ENCODE measurements at places on chromosomes 4 and X.
A peak's percentile ranks its signal among the peaks of the same experiment; 100 is the strongest.

DNA sequence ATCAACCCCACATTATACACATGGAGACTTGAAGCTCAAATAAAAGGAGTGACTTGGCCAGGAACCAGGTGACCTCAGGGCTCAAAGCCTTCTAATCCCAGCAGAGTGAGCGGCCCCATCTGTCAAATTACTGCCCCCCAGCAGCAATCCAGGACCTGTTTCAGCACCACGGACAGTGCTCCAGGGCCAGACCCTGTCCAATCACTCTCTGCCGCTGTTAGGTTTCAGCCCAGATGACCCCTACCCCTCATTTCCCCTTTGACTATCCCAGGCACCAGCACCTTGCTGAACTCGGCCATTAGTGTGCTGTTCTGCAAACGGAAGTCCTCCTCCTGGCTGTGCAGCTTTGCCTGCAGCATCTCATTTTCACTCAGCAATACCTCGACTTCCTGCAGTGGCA, 5.1 kb downstream of the GRIPAP1 start:
- no peak for DNase-seq

GRCh38 chrX:19840899-19841648, 46.3 kb downstream of the SH3KBP1 start:
- peak; percentile 13 for DNase-seq

- DNase-seq: no peak
These were observed 743.8 kb upstream of the INTU start for GRCh38 chr4:126888968-126889367.

- no peak for DNase-seq
These were observed 7.3 kb downstream of the CCDC22 start for GRCh38 chrX:49242545-49243066.

DNA sequence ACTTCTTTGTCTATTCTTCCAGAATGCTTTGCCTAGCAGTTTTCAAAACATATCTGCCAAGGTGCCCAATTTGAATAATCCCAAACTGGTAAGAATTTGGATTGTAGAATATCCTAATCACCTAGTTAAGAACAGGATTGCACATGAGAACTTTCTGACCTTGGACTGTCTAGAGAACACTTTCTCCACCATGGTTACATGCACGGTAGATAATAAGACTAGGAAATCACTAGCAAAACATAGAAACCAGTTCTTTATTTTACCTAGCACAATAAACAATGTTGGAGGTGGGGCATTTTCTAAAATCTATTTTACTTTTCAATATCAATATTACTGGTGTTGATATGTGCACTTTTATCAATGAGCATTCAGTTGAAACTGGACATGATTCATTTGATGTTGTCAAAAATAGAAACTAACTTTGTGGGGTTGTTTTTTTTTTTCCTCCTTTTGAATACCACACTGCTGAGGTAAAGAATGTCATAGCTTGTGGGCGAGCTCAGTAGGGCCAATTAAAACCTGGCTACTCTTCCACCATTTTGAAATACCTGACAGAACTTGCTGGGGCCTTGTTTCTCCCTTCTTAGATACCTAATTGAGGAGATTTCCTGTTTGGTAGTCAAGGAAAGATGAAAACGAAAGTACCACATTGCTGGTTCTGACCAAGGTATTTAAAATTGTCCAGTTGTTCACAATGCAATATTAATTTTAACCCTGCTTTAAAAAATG, 10.4 kb downstream of the MID1IP1 start:
- DNase-seq: no peak

DNA sequence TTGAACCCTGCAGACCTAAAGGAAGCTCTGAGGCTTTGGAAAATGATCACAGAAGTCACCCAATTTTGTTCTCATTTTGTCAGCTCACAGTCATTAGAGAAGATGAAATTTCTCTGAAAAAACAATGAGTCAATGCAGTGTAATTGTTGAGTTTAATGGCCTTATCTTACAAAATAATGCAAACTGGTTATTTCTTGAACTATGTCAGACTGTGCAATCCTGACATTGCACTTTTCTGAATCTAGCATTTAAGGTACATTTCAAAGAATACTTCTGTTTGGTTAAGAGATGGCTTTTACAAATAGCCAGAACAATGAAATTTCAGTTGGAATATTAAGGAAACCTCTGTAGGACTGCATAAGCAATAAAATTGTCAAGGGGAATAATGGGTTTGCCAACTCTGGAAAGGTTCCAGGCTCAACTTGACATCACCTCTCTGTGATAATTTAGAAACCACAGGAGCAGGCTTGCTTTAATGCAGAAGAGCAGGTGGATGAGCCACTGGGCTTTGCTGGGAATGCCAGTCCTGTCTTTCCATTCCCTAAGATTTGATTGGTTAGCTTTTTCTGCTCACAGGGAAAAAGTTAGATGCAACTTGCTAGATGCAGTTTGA, 222.8 kb downstream of the FRMPD4 start:
- no peak for DNase-seq

GRCh38 chr4:36640876-36641275, 359.5 kb downstream of the DTHD1 start:
- no peak for DNase-seq

DNA sequence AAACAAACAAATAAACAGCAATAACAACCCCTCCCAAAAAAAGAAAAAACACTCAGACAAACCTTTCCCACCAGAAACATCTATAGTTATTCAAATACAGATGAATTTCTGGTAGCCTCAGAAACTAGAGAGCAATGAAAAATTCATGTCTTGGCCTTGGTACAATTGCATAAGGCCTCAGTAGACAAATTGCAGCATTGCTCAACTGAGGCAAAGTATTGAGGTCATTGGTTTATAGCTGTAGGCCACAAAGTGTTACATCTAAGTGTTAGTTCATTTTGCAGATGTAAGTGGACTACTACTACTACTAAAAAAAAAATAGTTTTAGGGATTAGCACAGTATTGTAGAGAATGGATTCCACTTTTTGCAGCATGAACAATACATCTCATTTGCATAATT, 2268.3 kb downstream of the ARAP2 start:
- DNase-seq: no peak

- DNase-seq: no peak
These were observed 8.4 kb upstream of the SORBS2 start for GRCh38 chr4:185820146-185821028.

GRCh38 chrX:43450355-43450754, 205.7 kb upstream of the MAOA start:
- DNase-seq: no peak

DNA sequence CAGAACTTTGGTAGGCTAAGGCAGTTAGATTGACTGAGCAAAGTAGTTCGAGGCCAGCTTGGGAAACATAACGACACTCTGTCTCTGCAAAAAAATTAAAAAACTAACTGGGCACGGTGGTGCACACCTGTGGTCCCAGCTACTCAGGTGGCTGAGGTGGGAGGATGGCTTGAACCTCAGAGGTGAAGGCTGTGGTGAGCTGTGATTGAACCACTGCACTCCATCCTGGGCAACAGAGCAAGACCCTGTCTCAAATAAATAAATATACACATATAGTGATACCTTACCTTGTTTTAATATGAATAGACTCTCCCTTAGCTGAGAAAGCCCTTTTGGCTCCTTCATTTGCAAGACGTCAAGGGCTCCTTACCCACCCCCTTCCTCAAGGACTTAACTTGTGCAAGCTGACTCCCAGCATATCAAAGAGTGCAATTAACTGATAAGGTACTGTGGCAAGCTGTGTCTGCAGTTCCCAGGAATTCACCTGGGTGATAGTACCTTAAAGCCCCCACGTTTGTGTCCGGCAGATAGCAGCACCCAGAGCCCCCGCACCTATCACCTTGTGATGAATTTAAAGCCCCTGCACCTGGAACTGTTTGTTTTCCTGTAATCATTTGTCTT, 655.6 kb upstream of the GALNTL6 start:
- no peak for DNase-seq

DNA sequence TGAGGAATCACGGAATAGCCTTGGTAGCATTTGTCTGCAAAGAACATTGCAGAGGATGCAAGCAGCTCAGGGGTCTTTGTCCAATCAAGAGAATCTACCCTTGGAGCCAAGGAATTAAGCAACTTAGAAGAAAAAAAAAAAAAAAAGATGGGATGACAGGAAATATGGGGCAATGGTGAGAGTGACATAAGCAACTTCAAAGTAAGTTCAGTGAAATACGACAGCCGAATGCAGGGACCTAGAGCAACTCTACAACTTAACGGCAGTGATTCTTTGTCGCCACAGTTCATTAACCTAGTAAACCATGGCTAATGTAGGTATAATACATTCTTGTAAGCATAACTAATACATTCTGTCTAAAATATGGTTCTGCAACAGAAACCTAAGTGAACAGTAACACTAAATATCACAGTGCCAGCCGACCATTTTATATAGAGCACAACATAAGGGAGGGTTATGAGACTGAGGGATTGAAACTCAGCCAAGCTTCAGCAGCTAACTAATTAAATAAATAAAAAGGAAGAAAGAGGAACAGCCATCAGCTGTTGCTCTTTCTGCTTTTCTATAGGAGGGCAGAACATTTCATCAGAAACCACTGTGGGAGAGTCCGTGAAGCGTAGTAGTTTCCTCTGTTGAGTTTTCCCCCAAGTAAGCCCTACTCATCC, 74.7 kb downstream of the PPARGC1A start:
- DNase-seq: no peak

DNA sequence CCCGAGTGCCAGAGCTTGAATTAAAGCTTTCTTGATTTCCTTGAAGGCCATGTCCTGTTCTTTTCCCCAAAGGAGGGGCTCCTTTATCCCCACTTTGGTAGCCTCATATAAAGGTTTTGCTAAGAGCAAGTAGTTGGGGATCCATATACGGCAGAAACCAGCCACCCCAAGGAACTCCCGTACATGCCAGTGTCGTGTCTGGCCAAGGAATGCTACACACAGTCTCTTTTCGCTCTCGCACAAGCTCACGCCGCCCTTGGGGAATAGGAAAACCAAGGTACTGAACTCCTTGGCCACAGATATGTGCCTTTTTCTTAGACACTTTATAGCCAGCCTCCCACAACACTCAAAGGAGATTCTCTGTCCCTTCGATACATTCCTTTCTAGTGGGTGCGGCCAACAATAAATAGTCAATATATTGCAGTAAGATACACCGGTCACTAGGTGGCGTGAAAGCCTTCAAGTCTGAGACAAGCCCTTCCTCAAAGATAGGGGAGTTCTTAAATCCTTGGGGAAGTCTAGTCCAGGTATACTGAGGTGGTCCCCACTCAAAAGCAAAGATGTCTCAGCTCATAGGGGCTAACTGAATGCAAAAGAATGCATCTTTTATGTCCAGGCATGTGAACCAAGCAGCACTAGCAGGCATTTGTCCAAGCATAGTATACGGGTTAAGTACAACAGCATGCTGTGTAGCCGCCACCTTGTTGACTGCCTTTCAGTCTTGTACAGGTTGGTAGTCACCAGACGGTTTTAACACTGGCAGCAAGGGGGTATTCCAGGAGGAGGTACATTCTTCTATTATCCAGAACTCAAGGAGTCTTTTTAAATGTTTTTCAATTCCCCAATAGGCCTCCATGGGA, 57.8 kb upstream of the XAGE1B start:
- DNase-seq: peak; percentile 5

- no peak for DNase-seq
These were observed 66.3 kb downstream of the RBM47 start for GRCh38 chr4:40563401-40563800.

- no peak for DNase-seq
These were observed 216.8 kb downstream of the IL15 start for GRCh38 chr4:141853091-141853764.

DNA sequence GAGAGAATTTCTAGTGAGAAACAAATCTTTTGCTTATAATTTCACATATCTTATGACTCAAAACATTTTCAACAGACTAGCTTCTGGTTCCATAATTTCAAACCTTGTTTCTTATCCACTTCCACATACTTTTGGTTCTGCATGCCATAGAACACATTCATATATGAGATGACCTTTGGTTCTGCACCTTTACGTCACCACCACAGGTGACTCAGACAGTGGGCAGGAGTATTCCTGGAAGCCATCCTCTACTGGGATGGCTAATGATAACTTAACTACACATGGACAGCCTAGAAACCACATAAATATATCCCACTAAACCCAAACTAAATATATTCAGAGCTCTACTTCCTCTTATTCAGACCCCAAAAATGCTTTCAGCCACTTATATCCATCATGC, 133.3 kb downstream of the DCK start:
- DNase-seq: no peak

- DNase-seq: no peak
These were observed at the start of gene JCHAIN for GRCh38 chr4:70666369-70666768. Gene JCHAIN, minus strand, starts transcription at chr4:70666508. Its CDS starts 18 bp downstream, at chr4:70666490.

DNA sequence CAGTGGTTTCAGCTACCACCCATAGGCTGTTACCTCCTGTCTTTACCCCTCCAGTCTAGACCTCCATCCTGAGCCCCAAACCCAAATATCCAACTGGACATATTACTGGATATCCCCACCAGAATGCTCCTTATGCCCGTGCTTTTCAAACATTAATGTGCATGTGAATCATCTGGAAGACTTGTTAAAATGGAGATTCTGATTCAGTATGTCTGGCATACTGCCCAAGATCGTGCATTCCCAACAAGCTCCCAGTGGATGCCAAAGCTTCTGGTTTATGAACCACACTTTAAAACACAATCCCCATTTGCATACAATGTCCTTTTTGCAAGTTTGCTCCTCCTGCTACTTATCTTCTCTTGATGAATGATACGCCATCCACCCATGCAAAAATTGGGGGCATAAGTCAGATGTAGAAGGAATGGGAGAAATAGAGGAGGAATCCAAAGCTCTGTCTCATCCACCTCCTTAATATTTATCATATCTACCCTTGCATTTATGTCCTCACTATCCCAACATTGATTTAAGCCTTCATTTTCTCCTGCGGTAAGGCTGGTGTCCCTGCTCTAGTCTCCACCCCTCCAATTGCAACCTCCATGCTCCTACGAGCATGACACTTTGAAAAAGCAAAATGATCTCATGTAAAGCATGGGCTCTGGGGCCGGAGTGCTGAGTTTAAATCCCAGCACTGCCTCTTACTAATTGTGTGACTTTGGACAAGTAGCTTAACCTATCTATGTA, 7.4 kb upstream of the PGRMC1 start:
- DNase-seq: no peak

Measured in effector memory CD4-positive, alpha-beta T cell (primary cell).